Nephron progenitor cell (in vitro differentiated cells): ENCODE measurements at places on chromosomes 11 and 22.

- peaks cover 32% of the 10 kb centered on the region for H3K4me1 ChIP-seq
- H3K4me3 ChIP-seq, result no peak overlapping the region
- no peak for DNase-seq
- no peaks in the 10 kb centered on the region for H3K36me3 ChIP-seq
- peaks cover 22% of the 10 kb centered on the region for H3K27me3 ChIP-seq
- no peak overlapping the region for H3K27ac ChIP-seq
Observed at GRCh38 chr11:132646890-132647289, 885.4 kb downstream of the OPCML start.

DNA sequence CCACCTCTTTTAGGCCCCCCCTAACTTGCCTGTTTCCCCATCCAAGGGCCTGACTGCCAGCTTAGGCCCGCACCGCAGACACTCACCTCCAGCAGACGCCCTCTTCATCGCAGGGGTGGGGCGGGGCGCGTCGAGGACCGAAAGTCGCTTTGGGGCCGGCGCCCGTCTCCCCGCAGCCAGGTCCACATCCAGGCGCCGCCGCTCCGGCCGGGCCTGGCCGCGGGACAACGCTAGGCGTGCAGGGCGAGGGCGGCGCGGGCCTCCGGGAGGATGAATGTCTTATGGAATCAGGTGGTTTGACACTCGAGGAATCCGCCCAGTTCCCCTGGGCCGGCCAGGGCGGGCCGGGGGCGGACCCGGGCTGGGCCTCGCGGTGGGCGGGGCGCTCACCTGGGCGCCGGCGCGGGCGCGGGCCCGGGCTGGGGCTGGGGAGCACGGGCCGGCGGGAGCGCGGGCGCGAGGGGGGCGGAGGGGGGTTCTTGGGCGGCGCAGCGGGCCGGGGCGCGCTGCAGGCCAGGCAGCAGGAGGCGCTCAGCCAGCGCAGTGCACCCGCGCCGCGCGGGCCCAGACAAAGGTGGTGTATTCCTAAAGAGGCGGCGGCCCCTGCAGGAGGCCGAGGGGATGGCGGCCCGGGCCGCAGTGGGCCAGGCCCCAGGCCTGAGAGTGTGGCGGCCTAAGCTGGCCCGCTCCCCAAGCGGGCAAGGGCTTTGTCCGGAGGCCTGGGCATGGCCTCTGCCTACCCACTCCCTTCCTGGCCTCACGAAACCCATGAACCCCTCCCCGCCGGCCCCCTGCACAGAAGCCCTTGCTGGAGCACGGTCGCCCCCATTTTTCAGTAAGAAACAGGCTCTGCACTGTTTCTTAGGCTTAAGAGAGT, 177.6 kb downstream of the IGLL1 start:
- H3K4me3 ChIP-seq, result peak overlapping the region; percentile 81
- H3K4me1 ChIP-seq, result peaks cover 73% of the 10 kb centered on the region
- peak overlapping the region; percentile 64 for H3K27ac ChIP-seq
- peaks cover 6% of the 10 kb centered on the region for H3K36me3 ChIP-seq
- DNase-seq, result peak; percentile 87

GRCh38 chr22:50483977-50484853, 2.4 kb upstream of the MIOX start:
- H3K27me3 ChIP-seq, result peaks cover 28% of the 10 kb centered on the region
- no peak overlapping the region for H3K4me3 ChIP-seq
- H3K36me3 ChIP-seq, result no peaks in the 10 kb centered on the region
- no peak for DNase-seq
- H3K4me1 ChIP-seq, result peaks cover 34% of the 10 kb centered on the region
- no peak overlapping the region for H3K27ac ChIP-seq

DNA sequence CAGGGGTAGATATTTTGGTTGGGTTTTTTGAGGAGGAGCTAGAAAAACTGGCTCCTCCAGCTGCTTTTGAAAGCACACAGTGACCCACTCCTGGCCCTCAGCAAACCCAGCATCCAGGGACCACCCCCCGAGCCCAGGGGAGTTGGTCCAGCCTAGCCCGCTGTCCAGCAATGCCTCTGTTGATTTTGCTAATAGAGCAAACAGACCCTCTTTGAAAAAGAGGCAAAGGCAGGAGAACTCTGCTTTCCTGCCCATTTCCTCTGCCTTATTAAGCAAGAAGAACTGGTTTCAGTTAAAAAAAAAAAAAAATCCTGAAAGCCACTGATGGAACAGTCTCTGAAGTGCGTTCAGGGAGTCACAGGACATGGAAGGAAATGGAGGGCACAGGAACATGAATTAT, 25.3 kb downstream of the ABTB2 start:
- H3K36me3 ChIP-seq, result no peaks in the 10 kb centered on the region
- peaks cover 17% of the 10 kb centered on the region for H3K4me1 ChIP-seq
- H3K27ac ChIP-seq, result no peak overlapping the region
- DNase-seq, result no peak
- no peak overlapping the region for H3K4me3 ChIP-seq

DNA sequence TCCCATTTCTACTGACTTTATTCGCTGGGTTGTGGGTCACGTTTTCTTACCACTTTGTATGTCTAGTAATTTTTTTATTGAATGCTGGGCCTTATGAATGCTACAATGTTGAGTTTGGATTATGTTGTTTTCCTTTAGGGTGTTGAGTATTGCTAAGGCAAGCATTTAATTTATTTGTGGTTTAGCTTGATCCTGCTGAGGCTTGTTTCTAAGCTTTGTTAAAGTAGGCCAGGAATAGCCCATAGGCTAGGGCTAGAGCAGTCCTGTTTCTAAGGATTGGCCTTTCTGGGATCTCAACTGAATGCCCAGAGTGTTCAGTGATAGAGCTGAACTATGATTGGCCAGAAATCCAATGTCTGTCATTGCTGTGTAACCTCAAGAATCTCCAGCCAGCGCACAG, 56.1 kb upstream of the LDLRAD3 start:
- H3K36me3 ChIP-seq, result peaks cover 7% of the 10 kb centered on the region
- peaks cover 11% of the 10 kb centered on the region for H3K27me3 ChIP-seq
- peaks cover 13% of the 10 kb centered on the region for H3K4me1 ChIP-seq
- H3K27ac ChIP-seq, result no peak overlapping the region
- H3K4me3 ChIP-seq, result no peak overlapping the region

- no peak overlapping the region for H3K4me3 ChIP-seq
- peaks cover 4% of the 10 kb centered on the region for H3K27me3 ChIP-seq
- peak; percentile 35 for DNase-seq
- no peaks in the 10 kb centered on the region for H3K36me3 ChIP-seq
Observed at GRCh38 chr11:58958500-58958899, 19.2 kb downstream of the GLYATL1 start.

DNA sequence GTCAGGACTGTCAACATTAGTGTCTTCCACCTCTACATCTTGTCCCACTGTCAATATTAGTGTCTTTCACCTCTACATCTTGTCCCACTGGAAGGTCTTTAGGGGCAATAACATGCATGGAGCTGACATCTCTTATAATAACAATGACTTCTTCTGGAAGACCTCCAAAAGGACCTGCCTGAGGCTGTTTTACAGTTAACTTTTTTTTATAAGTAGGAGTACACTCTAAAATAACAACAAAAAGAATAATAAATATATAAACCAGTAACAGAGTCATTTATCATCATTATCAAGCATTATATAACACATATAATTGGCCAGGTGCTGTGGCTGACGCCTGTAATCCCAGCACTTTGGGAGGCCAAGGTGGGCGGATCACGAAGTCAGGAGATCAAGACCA, 57.5 kb downstream of the PAK1 start:
- H3K4me3 ChIP-seq, result no peak overlapping the region
- H3K36me3 ChIP-seq, result no peaks in the 10 kb centered on the region
- peaks cover 25% of the 10 kb centered on the region for H3K4me1 ChIP-seq
- peaks cover 2% of the 10 kb centered on the region for H3K27me3 ChIP-seq
- no peak for DNase-seq

GRCh38 chr11:74388678-74389327, 9.4 kb downstream of the PGM2L1 start:
- peak; percentile 53 for DNase-seq
- no peaks in the 10 kb centered on the region for H3K27me3 ChIP-seq
- no peak overlapping the region for H3K4me3 ChIP-seq

- H3K36me3 ChIP-seq, result peaks cover 9% of the 10 kb centered on the region
- DNase-seq, result no peak
- H3K27me3 ChIP-seq, result peaks cover 5% of the 10 kb centered on the region
- peak overlapping the region; percentile 84 for H3K27ac ChIP-seq
- peaks cover 90% of the 10 kb centered on the region for H3K4me1 ChIP-seq
Observed at GRCh38 chr11:57647960-57648800, 1.5 kb downstream of the YPEL4 start.

GRCh38 chr11:120324932-120325810, at the start of gene TLCD5:
Gene TLCD5 (plus strand): TSS chr11:120325299. CDS start chr11:120327442, 2,143 bp downstream.
- peak within 1 kb of the TSS; percentile 17 for H3K27ac ChIP-seq
- DNase-seq, result peak; percentile 84
- peaks cover 19% of the 10 kb centered on the region for H3K36me3 ChIP-seq

- no peaks in the 10 kb centered on the region for H3K36me3 ChIP-seq
- DNase-seq, result peak; percentile 51
- no peak overlapping the region for H3K27ac ChIP-seq
- H3K27me3 ChIP-seq, result peaks cover under 1% of the 10 kb centered on the region
- H3K4me1 ChIP-seq, result no peaks in the 10 kb centered on the region
Observed at GRCh38 chr11:6438979-6439571, 1.7 kb downstream of the HPX start.

GRCh38 chr22:23565915-23566704, 14.0 kb downstream of the IGLL1 start:
- peak; percentile 75 for DNase-seq
- peaks cover 20% of the 10 kb centered on the region for H3K27me3 ChIP-seq
- H3K36me3 ChIP-seq, result no peaks in the 10 kb centered on the region
- H3K4me3 ChIP-seq, result peak overlapping the region; percentile 85
- H3K27ac ChIP-seq, result no peak overlapping the region

DNA sequence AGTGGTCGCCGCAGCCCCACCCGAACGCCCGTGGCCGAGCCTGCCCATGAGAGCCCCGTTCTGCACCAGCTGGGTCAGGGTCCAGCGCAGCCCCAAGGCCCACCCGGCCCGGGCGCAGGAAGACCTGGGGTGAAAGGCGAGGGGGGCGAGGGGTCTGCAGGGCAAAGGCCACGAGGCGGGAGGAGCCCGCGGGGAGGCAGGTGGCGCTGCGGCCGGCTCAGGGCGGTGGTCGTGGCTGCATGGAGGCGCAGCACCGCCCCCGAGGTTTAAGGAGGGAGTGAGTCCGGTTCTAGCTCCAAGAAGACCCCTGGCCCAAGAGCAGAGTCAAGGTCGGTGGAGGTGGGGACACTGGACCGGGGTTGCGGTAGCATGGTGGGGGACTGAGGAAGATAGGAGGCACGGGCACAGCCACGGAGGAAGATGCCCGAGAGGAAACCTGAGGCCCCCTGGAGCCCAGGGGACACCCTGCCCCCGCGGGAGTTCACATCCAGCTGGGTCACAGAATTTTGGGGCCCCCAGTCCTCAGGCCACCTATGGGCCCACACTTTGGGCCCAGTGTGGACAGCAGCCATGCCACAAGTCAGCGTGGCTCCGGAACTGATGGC, 514 bp upstream of the HDAC10 start:
- no peak overlapping the region for H3K4me3 ChIP-seq
- H3K27me3 ChIP-seq, result no peaks in the 10 kb centered on the region
- H3K4me1 ChIP-seq, result peaks cover 20% of the 10 kb centered on the region
- no peak for DNase-seq

GRCh38 chr11:102457056-102457677, 4.6 kb upstream of the TMEM123 start:
- H3K27ac ChIP-seq, result no peak overlapping the region
- H3K4me3 ChIP-seq, result no peak overlapping the region
- peaks cover 32% of the 10 kb centered on the region for H3K4me1 ChIP-seq
- no peaks in the 10 kb centered on the region for H3K36me3 ChIP-seq
- no peaks in the 10 kb centered on the region for H3K27me3 ChIP-seq
- DNase-seq, result no peak

GRCh38 chr11:133269267-133269666, 263.0 kb downstream of the OPCML start:
- DNase-seq, result no peak
- no peak overlapping the region for H3K4me3 ChIP-seq
- H3K27ac ChIP-seq, result no peak overlapping the region
- peaks cover 22% of the 10 kb centered on the region for H3K27me3 ChIP-seq
- H3K4me1 ChIP-seq, result no peaks in the 10 kb centered on the region

GRCh38 chr11:125211191-125211947, 46.8 kb downstream of the PKNOX2 start:
- peak overlapping the region; percentile 62 for H3K27ac ChIP-seq
- peak overlapping the region; percentile 13 for H3K4me3 ChIP-seq
- no peaks in the 10 kb centered on the region for H3K36me3 ChIP-seq

- H3K36me3 ChIP-seq, result peaks cover 31% of the 10 kb centered on the region
- no peak overlapping the region for H3K4me3 ChIP-seq
- no peak for DNase-seq
- H3K27me3 ChIP-seq, result no peaks in the 10 kb centered on the region
- peak overlapping the region; percentile 96 for H3K27ac ChIP-seq
Observed at GRCh38 chr22:35330258-35330861, 30.7 kb downstream of the TOM1 start.

DNA sequence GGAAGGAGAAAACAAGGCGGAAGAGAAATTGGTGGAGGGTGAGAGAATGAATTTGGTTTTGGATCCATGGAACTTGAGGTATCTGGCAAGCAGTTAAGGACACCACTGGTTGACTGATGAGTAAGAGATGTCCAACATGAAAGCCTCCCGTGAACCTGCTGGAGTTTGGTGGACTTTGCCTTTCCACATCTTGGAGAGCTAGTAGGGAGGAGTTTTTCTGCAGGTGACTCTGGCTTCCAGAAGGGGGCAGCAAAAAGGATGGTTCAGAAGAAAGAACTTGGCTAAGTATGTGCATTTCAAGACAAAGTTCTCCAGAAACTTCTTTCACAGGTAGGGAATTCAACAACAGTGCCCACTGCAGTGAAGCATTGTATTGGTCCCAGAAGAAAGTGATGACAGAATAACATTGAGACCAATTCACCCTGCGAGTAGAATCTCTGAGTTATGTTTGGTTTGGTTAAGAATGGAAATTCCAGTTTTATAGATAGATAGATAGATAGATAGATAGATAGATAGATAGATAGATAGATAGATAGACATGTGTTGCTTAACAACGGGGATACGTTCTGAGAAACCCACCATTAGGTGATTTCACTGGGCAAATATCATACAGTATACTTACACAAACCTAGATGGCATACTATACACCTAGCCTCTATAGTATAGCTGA, 28.5 kb downstream of the DCDC1 start:
- no peak overlapping the region for H3K4me3 ChIP-seq
- peak; percentile 8 for DNase-seq
- no peaks in the 10 kb centered on the region for H3K4me1 ChIP-seq
- no peaks in the 10 kb centered on the region for H3K27me3 ChIP-seq
- no peaks in the 10 kb centered on the region for H3K36me3 ChIP-seq
- no peak overlapping the region for H3K27ac ChIP-seq

DNA sequence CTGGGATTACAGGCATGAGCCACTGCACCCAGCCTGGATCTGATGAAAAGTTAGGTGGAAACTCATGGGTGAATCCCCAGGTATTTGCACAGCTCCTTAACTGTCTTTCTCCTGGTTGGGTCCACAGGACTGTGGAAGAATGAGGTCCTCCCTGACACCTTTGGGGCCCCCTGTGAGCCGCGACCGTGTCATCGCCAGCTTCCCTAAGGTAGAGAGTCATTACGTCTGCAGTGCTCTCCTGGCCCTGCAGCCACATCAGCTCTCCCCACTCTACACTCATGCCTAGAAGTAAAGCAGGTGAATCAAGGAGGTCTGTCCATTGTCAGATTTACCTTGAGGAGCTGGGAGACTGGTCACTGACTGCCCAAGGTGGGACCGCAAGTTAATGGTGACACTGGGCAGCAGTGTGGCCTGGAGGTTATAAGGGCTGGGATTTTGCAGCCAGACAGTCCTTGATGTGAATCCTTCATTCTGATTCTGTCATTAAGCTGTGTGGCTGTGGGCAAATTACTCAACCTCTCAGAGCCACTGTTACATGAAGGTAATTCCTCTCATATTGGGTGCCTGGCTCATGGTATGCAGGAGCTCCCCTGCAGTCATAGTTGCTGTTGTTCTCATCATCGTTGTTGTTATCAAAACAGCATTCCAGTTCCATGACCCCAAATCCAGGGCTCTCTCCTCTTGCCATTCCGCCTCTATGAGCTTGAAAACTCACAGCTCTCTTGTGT, 1.4 kb downstream of the RAB36 start:
- no peak for DNase-seq
- H3K27ac ChIP-seq, result no peak overlapping the region
- H3K4me3 ChIP-seq, result peak overlapping the region; percentile 75
- no peaks in the 10 kb centered on the region for H3K27me3 ChIP-seq
